ENCODE measurements at places on chromosomes 13 and 19.

DNA sequence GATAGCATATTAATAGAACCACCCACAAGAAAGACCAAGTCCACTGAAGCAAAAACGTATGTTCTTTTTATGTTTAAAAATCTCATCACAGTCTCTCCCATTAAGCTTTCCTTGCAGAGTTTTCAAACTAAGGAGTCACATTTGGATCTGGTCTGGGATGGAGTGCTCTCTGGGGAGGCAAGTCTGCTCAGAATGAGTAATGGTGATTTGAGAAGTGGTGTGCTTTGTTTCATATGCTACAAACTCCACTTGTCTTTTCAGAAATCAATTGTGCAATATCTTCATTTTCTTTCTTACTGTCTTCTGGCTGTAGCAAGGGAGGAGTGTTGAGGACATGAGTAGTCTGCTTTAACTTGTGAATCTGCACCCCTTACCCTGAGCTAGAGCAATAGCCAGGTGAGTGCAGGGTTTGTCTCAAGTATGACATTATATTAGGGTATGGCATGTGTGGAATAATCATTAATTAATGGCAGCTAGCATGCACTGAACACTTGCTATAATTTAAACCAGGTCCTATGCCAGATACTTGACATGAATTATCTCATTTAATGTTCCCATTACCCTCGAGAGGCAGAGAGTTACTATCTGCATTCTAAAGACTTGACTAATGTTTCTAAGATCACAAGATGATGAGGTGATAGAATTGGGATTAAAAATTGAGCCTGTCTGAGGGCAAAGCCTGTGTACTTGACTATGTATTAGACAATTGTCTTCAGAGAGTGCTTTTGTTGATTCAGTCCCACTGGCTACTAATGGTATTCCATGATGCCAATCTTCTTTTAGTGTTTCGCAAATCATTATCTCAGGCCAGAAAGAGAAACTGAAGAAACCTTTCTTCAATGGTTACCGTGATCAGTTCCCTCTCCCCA, 171.8 kb downstream of the GPC6 start:
- no peak for DNase-seq

DNA sequence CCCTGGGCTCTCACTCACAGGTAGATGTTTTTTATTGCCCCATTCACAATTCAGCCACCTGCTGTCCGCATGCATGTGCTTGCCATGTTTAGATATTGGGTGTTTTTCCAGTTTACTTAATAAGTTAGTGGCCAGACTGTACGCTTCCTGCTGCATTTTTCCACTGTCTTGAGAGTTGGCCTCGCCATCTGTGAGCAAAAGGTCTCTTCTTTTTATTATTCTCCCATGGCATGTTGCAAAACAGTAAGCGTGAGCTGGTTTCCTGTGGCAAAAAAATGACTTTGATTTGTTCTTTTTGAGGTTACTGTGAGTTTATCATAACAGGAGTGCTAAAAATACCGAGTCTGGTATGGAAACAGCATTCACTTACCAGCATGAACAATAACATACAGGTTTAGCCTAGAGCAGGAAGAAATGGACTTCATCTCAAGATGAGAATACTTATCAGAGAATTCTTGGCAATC, 46.0 kb downstream of the SAE1 start:
- DNase-seq = peak; percentile 57

GRCh38 chr13:45078003-45078402, 42.3 kb upstream of the GTF2F2 start:
- no peak for DNase-seq

DNA sequence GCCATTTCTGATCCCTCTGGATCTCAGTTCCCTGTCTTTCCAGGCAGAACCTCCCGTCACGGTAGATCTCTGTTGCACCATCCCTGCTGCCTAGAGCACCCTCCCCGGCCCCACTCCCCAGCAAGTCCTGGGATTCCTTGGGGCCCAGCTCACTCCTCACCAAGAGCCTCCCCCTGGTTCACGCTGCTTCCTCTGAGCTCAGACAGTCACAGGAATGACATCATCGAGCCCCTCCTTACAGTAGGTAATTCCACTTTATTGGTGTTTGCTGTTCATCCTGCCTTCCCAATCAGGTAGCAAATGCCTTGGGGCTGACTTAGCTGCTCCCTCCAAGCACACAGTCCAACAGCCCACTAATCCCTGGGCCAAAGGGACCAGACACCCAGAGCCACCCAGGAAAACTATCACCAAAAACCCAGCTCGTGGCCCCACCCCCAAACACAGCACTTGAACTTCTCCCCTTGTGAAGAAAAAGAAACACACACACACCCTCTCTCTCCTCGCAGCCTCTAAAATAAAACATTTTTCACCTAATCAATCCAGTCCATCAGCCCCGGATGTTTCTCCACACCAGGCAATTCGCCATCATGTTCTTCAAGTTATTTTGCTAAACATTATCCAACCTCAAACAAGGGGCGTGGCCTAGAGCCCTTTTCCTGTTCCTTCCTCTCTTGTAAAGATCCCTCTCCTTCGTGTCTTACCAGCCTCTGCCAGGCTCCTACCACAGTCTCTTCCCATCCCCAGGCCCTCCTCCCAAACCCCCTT, 2.5 kb downstream of the NAPA start:
- DNase-seq = peak; percentile 43

DNA sequence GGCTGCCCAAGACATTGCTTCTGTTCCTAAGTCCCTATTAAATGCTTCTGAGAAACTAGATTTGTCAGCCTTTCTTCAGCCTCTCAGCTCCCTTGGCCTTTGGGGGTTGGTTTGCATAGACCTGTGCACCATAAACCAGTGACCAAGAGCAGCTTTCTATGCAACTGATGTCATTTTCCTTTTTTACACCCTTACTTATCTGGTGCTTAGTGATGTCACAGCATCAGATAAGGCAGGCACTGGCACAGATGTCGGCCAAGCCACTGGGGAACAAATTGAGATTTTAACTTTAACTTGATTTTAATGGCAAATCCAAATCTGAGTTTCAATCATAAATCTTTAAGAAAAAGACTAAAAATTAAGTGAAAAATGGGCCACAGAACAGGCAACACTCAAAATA, 59.8 kb downstream of the RUBCNL start:
- no peak for DNase-seq

- DNase-seq = no peak
Measured at GRCh38 chr13:20408181-20408580, 117.5 kb downstream of the CRYL1 start.

- peak; percentile 77 for DNase-seq
Measured at GRCh38 chr13:54029226-54029625, 1000.6 kb downstream of the OLFM4 start.

DNA sequence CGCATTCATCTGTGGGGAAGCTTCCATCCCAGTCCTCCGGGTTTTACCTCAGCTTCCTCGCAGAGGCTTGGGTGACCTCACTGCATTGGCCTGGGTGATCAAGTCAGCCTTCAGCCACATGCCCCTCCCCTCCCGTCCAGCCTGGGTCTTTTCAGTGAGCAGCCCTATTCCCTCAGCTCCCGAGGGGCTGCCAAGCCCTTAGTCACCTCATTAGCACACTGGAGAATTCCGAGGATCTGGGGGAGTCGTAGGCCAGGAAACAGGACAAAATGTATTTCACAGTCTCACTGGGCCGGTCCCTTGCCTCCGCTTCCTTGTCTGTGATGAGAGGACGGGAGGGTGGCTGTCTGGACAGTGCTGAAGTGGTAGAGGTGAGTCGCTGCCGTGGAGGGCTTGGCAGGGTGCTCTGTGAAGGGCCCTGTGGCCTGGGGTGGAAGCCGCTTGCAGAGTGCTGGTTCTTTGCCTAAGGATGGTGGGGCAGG, 19.9 kb downstream of the KDM4B start:
- DNase-seq = peak; percentile 18

GRCh38 chr19:21117041-21117907, 24.6 kb upstream of the ZNF431 start:
- peak; percentile 31 for DNase-seq

- DNase-seq = no peak
Measured at GRCh38 chr19:5389353-5389752, 48.7 kb upstream of the PTPRS start.

DNA sequence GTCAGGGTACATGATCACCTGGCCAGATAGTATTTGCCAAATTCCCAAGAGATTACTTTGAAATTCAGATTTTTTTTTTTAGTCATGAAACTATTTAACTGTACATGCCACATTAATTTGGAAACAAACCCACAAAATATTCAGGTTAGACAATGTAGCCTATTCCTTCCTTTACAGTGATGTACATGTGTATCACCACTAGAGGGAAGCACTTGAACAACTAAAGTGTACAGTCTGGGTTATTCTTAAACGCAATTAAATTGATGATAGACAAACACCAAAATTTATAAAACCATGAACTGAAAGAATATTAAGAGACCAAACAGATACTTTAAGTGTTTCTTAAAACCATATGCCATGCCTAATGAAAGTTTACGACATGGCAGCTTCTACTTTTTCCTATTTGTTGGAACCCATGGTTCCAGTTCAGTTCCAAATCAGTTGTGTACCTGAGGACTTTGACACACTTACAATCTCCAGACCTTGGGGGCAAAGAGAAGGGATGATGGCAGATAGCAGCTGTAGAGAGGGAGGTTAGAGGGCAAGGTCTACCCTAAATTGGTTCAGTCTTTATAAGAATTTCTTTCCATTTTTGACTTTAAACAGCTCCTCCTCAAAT, 52.8 kb downstream of the TNFSF13B start:
- DNase-seq = peak; percentile 57

DNA sequence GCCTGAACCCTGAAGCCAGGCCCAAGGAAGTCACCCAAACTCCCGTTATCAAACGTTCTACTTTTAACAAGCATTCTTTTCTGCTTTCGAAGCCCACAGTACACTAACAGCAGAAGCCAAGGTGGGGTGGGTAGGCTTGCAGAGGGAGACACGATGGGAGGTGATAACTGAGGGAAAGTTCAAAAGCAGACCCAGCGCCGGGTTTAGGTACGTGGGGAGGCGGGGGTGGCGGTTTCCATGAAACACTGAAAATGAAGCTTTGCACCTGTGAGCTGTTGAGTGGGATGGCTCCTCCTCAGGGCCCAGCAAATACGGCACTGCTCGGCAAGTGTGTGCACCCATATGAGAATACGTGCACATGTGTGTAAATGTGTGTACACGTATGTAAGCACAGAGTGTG, 49.8 kb downstream of the KLF2 start:
- DNase-seq = no peak

DNA sequence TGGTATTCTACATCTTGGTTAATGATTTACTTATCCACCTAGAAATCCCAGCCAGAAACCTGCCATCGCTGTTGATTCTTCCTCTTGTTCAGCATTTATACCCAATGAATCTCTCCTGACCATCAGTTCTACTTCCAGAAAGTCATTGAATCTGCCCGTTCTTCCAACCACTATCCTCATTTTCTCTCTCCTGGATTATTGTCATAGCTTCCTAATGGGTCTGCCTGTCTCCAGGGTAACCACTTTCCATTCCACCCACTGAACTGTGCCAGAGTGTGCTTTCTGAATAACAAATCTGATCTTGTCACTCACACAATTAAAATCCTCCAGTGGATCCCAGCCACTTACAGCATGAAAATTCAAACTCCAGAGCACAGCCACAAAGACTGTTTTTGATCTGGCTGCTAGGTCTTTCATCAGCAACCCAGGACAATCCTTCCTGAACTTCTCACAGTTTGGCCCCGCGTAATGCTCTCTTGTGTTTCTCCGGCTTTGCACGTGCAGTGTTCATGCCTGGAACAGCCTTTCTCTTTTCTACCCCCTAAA, 330.6 kb downstream of the SPRY2 start:
- DNase-seq = no peak

- DNase-seq = no peak
Measured at GRCh38 chr19:38655148-38655824, 7.8 kb downstream of the ACTN4 start.

DNA sequence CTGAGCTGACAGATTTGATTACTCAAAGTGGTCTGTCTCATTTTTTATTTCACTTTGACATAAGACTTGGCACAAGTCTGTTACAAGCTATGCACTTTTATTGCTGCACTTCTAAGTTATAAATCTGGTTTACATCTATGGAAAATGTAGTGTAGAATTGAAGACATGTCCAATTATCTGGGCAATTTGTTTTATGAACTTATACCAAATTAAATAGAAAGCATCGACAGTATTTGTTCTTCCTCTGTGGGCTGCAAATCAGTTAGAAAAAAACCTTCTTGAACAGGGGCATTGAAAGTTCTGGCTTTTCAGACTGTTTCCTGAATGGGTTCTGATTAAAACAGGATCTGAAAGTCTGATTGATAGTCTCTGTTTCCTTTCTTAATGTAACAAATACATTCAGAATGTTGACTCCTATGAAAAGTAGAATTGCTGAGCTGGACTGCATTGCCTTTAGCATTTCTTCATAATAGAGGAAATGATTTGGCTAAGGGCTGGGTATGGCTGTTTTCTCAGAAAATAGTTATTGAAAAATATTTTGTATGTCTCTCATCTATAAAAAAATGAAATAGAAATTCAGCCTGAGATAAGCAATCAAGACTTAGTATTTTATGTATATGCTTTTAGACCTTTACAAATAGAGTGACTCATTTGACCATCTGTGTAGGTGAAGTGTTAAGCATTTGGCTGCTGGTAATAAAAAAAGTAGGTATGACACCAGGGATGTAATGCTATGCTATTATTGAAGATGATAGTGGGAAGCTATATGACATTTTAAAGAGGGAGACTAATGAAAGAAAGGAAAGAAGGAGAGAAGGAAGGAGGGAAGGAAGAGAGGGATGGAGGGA, 210.9 kb upstream of the SPRY2 start:
- DNase-seq = peak; percentile 11

GRCh38 chr19:5091684-5092480, 123.0 kb downstream of the KDM4B start:
- no peak for DNase-seq

- no peak for DNase-seq
Measured at GRCh38 chr19:50820549-50821247, 2.9 kb downstream of the KLK1 start.

DNA sequence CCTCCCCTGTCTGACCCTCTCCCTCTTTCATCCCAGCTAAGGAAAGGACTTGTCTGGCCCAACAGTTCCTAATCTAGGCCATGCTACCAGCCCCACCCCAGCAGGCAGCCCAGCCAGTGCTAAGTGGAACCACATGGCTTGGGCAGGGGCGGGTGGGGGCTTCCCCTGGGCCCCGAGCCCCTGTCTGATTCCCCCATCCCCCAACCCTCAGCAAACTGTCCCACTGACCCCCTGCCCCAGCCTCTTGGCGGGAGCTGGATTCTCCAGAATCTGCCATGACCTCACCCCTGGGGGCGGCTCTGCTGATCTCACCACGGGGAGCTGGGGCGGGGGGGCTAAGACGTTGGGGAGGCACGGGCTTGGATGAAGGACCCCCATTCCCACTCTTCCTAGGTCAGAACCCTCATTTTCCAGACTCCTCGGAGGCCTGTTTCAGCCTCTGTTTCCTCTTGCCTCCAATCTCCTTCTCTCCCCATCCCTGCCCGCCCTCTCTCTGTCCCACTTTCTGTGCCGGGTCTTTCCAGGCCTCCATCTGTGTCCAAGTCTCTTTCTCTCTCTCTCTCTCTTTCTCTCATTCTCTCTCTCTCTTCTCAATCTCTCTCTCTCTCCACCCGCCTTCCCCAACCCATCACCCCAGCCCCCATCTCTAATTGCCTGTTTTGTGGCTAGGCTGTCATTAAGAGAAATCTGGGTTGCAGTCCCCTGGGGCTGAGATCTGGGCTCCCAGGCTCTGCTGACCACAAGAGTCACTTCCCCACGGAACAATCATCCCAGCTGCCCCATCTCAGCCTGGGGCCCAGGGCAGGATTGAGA, 2.7 kb downstream of the COL5A3 start:
- no peak for DNase-seq

All from epithelial cell of esophagus (primary cell).